ENCODE measurements at places on chromosomes 12 and 14. TPM values are rescaled to one million over a fixed set of nuclear protein-coding genes. Genes with fewer than 3 reads are reported as not detected.

Gene GAS2L3
- 3.6 TPM for polyA plus RNA-seq

DNA sequence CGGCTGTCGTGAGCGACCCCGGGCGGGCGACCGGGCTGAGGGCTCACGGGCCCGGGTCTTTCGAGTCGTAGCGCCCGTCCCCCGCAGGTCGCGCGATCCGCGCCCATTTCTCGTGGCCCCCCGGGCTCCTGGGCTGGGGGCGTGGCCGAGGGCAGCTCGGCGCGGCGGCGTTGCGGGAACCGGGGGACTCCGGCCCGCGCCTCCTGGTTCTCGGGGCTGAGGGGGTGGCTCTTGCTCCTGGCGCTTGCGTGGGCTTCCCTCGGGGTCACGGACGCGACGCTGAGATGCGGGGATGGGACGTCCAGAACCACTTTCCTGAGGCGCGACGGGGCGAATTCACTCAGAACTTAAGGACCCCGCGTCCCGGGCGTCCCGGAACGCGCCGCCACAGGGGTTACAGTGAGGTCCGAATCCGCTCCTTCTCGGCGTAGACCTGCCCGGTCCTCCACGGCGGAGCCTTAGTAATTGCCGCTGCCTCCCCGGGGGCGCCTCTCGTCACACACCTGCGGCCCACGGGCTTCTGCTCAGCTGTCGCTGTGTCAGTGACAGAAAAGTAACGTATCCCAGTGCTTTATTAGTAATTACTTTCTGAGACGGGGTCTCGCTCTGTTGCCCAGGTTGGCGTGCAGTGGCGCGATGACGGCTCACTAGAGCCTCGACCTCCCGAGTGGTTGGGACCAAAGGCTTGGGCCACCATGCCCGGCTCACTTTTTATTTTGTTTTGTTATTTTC is 606 bp downstream of the EP400 start:
- H3K4me1 ChIP-seq = peaks cover 8% of the 10 kb centered on the region
- no peaks in the 10 kb centered on the region for H3K36me3 ChIP-seq
- H3K4me3 ChIP-seq = peak overlapping the region; percentile 75
- no peaks in the 10 kb centered on the region for H3K27me3 ChIP-seq

DNA sequence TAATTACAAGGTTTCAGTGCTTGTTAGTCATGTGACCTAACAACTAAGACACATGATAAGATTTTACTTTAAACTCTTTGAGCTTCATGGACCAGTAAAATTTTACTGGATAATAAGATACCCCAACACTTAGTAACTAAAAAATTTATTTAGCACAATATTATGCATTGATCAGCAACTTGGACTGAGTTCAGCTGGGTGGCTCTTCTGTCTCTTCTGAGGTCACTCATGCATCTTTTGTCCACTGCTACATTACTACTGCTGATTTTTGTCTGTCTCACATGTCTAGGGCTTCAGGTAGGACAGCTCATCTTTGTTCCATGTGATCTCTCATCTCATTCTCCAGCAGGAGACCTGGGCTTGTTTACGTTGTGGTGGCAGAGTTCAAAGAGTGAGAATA is 370.2 kb upstream of the TMTC1 start:
- no peaks in the 10 kb centered on the region for H3K4me1 ChIP-seq
- DNase-seq = no peak
- H3K27ac ChIP-seq = no peak overlapping the region
- no peaks in the 10 kb centered on the region for H3K36me3 ChIP-seq
- no peaks in the 10 kb centered on the region for H3K27me3 ChIP-seq

Gene MMP17
- polyA plus RNA-seq = 4.8 TPM

Gene RNF212B
- polyA plus RNA-seq = not detected

Gene PLEKHG7
- polyA plus RNA-seq = not detected

Gene LRP1
- polyA plus RNA-seq = 11.3 TPM

DNA sequence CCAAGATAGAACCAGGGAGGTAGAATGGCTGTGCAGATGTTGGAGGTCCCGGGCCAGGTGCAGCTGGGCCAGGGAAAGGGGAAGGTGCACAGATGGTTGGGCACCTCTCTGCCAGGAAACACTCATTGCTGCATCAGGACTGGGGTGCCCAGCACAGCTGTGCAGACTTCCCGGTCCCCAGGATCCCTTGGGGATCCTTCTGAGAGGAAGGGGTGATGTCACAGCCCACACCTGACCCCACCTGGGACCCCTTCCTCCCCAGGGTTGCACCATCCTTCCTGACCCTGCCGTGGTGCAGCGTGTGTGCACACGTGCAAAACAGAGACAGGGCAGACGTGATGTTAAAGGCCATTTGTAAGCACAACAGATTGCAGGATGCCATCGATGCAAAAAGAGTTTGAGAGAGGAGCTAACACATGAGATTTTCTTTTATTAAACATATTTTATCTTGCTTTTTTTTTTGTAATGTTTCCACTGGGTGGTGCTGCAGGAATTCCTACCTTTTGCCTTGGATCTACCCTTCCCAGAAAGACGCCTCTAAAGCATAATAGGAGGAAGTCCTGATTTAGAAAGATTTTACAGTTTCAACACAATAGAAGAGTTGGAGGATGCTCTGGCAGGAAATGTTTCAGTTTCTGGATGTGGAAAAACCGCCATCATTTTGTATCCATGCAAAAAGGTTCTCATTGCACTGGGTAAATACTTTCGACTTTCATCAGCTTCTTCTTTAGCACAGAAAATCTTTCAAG is 14.8 kb downstream of the ELK3 start:
- H3K27ac ChIP-seq = no peak overlapping the region
- peaks cover 37% of the 10 kb centered on the region for H3K4me1 ChIP-seq
- H3K36me3 ChIP-seq = peaks cover 26% of the 10 kb centered on the region
- no peaks in the 10 kb centered on the region for H3K27me3 ChIP-seq
- no peak for DNase-seq
- no peak overlapping the region for H3K4me3 ChIP-seq

DNA sequence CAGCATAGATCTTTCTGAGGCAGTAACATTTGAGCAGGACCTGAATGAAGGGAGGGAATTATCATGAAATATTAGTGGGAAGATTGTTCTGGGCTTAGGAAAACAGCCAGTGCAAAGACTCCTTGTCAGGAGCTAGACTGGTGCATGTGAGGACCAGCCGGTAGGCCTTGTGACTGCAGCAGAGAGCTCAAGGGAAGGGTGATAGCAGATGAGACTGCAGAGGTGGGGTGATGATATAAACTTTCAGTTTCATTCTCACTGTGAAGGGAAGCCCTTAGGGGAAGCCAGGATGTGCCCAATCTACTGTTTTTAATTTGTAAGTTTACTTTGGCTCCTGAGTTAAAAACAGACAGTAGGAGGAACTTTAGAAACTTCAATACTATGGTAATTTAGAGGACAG is 12.4 kb downstream of the IL22 start:
- no peaks in the 10 kb centered on the region for H3K27me3 ChIP-seq
- no peak for DNase-seq
- H3K4me1 ChIP-seq = peaks cover 17% of the 10 kb centered on the region
- no peak overlapping the region for H3K27ac ChIP-seq
- H3K4me3 ChIP-seq = no peak overlapping the region

Gene STAB2
- polyA plus RNA-seq = not detected

Gene PLEKHH1
- polyA plus RNA-seq = 2.6 TPM

GRCh38 chr12:27821259-27821973 is 41.4 kb upstream of the MANSC4 start:
- peak overlapping the region; percentile 94 for H3K27ac ChIP-seq
- peak overlapping the region; percentile 23 for H3K4me3 ChIP-seq
- H3K36me3 ChIP-seq = no peaks in the 10 kb centered on the region
- peaks cover 31% of the 10 kb centered on the region for H3K4me1 ChIP-seq
- H3K27me3 ChIP-seq = no peaks in the 10 kb centered on the region
- DNase-seq = peak; percentile 23

DNA sequence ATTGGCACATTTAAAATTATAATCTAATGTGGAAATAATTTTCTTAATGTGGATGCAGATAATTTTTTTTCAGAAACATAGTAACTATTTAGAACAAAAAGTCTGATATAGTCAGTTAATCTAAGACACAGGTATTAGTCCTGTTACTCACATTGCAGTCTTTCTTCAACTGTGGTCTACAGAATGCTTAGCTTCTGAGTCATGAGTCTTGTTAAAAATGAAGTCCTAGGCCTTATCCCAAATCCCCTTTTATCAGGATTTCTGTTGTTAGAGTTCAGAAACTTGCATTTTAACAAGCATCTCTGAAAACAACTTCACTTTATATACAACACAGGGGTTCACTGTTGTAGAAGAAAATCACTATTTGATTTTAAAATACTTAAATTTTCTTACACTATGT is 112.2 kb downstream of the SLC16A7 start:
- H3K4me1 ChIP-seq = peaks cover 7% of the 10 kb centered on the region
- no peak overlapping the region for H3K27ac ChIP-seq
- peak; percentile 9 for DNase-seq
- no peak overlapping the region for H3K4me3 ChIP-seq

GRCh38 chr14:73027546-73027945 is 640 bp upstream of the ZFYVE1 start:
- no peak for DNase-seq
- H3K27me3 ChIP-seq = no peaks in the 10 kb centered on the region
- H3K27ac ChIP-seq = peak overlapping the region; percentile 90
- peak overlapping the region; percentile 70 for H3K4me3 ChIP-seq

DNA sequence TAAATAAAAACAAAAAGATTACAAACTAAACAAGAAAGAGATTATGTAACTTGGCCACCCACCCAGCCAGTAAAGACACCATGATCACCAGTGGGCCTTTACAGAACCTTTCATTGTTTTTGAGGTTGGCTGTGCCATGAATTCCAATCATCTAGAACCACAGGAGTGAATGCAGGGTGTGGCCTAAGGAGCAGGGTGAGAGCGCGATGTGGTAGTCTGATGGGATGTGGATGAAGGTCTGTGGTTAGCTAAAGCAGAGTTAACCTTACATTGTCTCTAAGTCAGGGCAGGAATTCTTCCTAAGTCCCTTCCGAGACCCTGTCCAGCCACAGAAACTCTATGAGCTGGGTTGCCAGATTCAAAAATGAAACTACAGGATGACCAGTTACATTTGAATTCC is 54.0 kb upstream of the CDKN3 start:
- no peaks in the 10 kb centered on the region for H3K27me3 ChIP-seq
- no peaks in the 10 kb centered on the region for H3K4me1 ChIP-seq
- H3K27ac ChIP-seq = no peak overlapping the region
- H3K4me3 ChIP-seq = no peak overlapping the region
- no peaks in the 10 kb centered on the region for H3K36me3 ChIP-seq

Gene PAPLN
- polyA plus RNA-seq = 4.7 TPM

GRCh38 chr12:83186419-83186818 is 499.7 kb downstream of the TMTC2 start:
- no peaks in the 10 kb centered on the region for H3K27me3 ChIP-seq
- no peak overlapping the region for H3K27ac ChIP-seq
- no peak overlapping the region for H3K4me3 ChIP-seq
- DNase-seq = no peak

DNA sequence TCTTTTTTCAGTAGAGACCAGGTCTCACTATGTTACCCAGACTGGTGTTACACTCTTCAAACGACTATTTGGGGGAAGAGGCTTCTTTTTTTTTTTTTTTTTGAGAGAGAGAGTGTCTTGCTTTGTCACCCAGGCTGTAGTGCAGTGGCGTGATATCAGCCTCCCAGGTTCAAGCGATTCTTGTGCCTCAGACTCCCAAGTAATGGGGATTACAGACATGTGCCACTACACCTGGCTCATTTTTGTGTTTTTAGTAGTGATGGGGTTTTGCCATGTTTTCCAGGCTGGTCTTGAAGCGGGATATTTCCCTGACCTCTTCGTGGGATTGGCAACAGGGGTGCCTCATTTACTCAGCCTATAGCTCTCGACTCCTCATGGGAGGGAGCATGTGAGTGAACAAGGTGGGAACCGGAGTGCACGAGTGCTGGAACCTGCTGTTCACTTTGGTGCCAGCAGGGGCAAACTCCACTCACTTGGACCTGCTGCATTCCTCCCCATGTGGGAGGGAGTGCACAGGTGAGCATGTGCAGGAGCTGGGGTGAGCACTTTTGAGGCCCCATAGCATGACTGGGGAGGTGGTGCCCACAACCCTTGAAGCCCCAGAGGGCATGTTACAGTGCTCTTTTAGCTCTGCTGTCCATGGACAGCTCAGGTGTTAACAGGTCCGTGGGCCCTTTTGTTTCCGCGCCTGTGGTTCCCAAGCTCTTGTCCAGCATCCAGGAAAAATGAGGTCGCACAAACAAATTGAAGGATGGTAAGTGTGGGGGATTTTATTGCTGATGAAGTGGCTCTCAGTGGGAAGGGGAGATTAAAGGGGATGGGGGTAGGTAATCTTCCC is 79.1 kb upstream of the HECTD1 start:
- no peak overlapping the region for H3K27ac ChIP-seq
- H3K36me3 ChIP-seq = no peaks in the 10 kb centered on the region
- H3K4me3 ChIP-seq = no peak overlapping the region
- H3K27me3 ChIP-seq = no peaks in the 10 kb centered on the region
- H3K4me1 ChIP-seq = no peaks in the 10 kb centered on the region

- H3K36me3 ChIP-seq = peaks cover 27% of the 10 kb centered on the region
- no peak overlapping the region for H3K4me3 ChIP-seq
- no peak overlapping the region for H3K27ac ChIP-seq
- no peaks in the 10 kb centered on the region for H3K4me1 ChIP-seq
Measured at GRCh38 chr12:112961074-112961473, 17.2 kb upstream of the OAS2 start.

Gene B4GALNT3
- 8.4 TPM for polyA plus RNA-seq

DNA sequence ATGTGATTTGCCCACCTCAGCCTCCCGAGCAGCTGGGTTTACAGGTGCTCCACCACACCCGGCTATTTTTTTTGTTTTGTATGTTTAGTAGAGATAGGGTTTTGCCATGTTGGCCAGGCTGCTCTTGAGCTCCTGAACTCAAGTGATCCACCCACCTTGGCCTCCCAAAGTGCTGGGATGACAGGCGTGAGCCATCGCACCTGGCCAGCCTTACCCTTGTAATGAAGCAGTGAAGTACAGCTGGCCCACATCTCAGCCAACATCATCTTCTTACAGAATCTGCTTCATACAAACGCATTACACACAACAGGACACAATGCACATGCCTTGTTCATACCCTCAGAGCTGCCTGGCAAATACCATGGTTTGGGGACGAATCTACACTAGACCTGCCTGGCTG is 31.3 kb upstream of the CHFR start:
- no peak overlapping the region for H3K27ac ChIP-seq
- DNase-seq = no peak
- H3K36me3 ChIP-seq = no peaks in the 10 kb centered on the region

Gene CCDC177
- not detected for polyA plus RNA-seq

GRCh38 chr14:64983439-64984310 is 3.0 kb upstream of the FNTB start:
- H3K36me3 ChIP-seq = no peaks in the 10 kb centered on the region
- peak; percentile 19 for DNase-seq
- peak overlapping the region; percentile 6 for H3K4me3 ChIP-seq
- no peaks in the 10 kb centered on the region for H3K27me3 ChIP-seq
- no peak overlapping the region for H3K27ac ChIP-seq

Gene BDKRB1
- 3.5 TPM for polyA plus RNA-seq

GRCh38 chr12:108614041-108614440 is 16.2 kb upstream of the TMEM119 start:
- H3K36me3 ChIP-seq = no peaks in the 10 kb centered on the region
- no peak overlapping the region for H3K4me3 ChIP-seq
- H3K27ac ChIP-seq = no peak overlapping the region
